ENCODE measurements at places on chromosomes 2 and 18. TPM values are rescaled to one million over a fixed set of nuclear protein-coding genes. Genes with fewer than 3 reads are reported as not detected.

GRCh38 chr2:27021253-27022049 lies 11.3 kb upstream of the TMEM214 start:
- peaks cover 19% of the 10 kb centered on the region for H3K36me3 ChIP-seq
- no peak overlapping the region for H3K4me3 ChIP-seq
- no peak for DNase-seq

DNA sequence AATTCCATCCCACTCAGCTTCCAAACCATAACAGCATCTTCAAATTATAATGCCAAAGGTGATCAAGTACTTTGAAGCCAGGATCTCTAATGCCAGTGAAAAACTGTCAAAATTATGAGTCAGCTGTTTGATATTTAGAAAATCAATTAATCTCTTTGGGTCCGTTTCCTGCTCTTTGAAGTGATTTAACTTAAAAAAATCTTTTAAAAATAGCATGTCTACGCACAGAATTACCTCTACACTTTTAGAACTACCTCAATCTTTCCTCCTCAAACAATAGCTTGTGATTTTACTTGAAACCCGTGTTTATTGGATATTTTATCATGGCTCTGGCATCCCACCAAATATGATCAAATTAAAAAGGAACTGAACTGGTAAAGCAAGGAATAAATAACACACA lies 31.3 kb upstream of the TANK start:
- H3K27me3 ChIP-seq, result no peaks in the 10 kb centered on the region
- H3K4me3 ChIP-seq, result no peak overlapping the region
- DNase-seq, result no peak
- H3K36me3 ChIP-seq, result no peaks in the 10 kb centered on the region
- H3K4me1 ChIP-seq, result peaks cover 7% of the 10 kb centered on the region

DNA sequence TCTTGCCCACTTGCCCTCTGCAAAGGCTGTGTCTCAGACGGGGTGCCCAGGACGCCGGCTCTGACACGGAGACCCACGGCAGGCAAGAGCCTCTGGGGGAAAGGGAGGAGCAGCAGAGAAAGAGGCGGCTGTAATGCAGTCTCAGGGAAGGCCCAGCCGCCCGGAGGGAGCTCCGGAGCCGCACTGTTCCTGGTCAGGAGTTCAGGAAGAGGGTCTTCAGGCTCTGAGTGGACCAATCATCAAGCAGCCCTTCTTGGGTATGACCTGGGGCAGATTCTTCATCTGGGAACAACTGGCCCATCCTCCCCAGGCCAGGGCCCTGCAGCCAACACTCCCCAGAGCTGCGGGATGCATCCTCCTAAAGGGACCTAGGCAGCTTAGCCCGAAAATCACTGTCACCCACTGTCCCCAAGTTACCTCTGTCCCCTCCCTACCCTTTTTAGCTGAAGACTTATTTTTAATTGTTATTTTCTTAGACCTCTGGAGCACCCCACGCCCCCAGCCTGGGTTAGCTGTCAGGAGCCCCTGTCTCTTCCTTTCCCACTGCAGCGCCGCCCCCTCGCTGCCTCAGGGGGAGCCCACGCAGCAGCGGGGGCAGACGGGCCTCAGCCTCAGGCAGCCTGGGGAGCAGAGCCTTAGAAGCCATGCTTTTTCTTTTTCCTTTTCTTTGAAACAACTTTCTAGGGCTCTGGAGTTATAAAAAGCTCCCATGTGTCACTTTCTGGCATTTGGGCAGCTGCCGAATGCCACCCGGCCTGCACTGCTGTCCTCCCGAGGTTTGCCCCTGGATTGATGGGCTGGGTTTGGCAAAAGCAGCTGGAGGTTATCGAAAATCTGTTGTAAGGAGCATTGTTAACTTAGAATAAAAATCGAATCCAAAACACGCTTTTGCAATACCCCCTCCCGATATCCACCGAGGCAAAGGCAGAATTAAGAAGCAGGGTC lies 644 bp upstream of the NEU2 start:
- H3K4me3 ChIP-seq, result no peak overlapping the region
- no peaks in the 10 kb centered on the region for H3K36me3 ChIP-seq
- H3K27ac ChIP-seq, result no peak overlapping the region
- DNase-seq, result no peak

- peaks cover 6% of the 10 kb centered on the region for H3K4me1 ChIP-seq
- H3K27ac ChIP-seq, result no peak overlapping the region
- DNase-seq, result no peak
- H3K27me3 ChIP-seq, result no peaks in the 10 kb centered on the region
Observed at GRCh38 chr2:177905640-177906039, 166.9 kb downstream of the PDE11A start.

- H3K36me3 ChIP-seq, result no peaks in the 10 kb centered on the region
- H3K4me1 ChIP-seq, result peaks cover 36% of the 10 kb centered on the region
- H3K4me3 ChIP-seq, result no peak overlapping the region
Observed at GRCh38 chr2:97936199-97936598, 59.5 kb downstream of the TMEM131 start.

GRCh38 chr18:63342206-63342605 lies 22.6 kb upstream of the BCL2 start:
- no peak overlapping the region for H3K27ac ChIP-seq
- H3K27me3 ChIP-seq, result no peaks in the 10 kb centered on the region
- H3K36me3 ChIP-seq, result peaks cover 36% of the 10 kb centered on the region

Gene NPAS2
- total RNA-seq, result 50.8 TPM

Gene SULT1C3
- total RNA-seq, result not detected

- H3K4me1 ChIP-seq, result peaks cover 7% of the 10 kb centered on the region
- H3K27me3 ChIP-seq, result no peaks in the 10 kb centered on the region
- H3K27ac ChIP-seq, result no peak overlapping the region
- H3K36me3 ChIP-seq, result no peaks in the 10 kb centered on the region
- no peak overlapping the region for H3K4me3 ChIP-seq
- DNase-seq, result no peak
Observed at GRCh38 chr2:224871813-224872212, 155.6 kb upstream of the CCDC195 start.

DNA sequence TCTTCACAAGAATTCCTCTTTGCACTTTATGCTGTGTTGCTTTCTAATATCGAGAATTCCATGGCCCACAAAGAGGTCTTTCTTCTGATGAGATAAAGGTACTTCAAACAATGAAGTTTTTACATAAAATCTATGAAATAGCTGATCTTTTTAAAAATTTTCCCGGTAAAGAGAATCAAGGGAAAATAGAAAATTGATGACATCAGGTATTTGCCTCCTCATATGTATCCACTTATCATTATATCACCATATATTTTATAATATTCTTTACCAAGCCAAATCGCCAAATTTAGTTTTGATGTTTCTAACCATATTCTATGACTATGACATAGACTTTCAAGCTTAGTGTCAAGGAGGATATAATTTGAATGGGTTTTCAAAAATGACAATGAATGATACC lies 139.8 kb downstream of the CHST9 start:
- no peak for DNase-seq
- no peaks in the 10 kb centered on the region for H3K36me3 ChIP-seq
- no peak overlapping the region for H3K27ac ChIP-seq
- H3K27me3 ChIP-seq, result no peaks in the 10 kb centered on the region
- H3K4me3 ChIP-seq, result no peak overlapping the region
- H3K4me1 ChIP-seq, result no peaks in the 10 kb centered on the region

- no peaks in the 10 kb centered on the region for H3K36me3 ChIP-seq
- H3K4me1 ChIP-seq, result peaks cover 78% of the 10 kb centered on the region
- no peaks in the 10 kb centered on the region for H3K27me3 ChIP-seq
- peak overlapping the region; percentile 29 for H3K4me3 ChIP-seq
- peak; percentile 23 for DNase-seq
Observed at GRCh38 chr18:48545757-48546321, 7.0 kb downstream of the CTIF start.

DNA sequence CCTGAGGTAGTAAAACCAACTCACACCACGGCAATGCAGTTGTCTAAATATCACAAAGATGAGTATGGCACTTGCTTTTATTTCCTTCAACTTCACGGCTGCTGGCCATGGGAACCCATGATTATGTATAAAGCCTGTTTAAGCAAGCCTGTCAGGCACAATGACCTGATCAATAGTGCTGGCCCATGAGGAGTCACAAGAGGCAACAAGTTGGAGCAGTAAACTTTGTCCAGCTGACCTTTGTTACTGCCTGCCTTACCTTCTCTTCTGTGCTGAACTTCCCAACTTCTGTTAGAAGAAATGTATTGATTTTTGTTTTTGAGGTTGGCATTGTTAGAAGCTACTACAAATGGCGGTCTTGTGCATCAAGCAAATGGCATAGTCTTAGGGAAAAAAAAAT lies 151.9 kb downstream of the RAB3GAP1 start:
- no peak overlapping the region for H3K4me3 ChIP-seq
- H3K4me1 ChIP-seq, result no peaks in the 10 kb centered on the region

- H3K27ac ChIP-seq, result no peak overlapping the region
- H3K4me3 ChIP-seq, result no peak overlapping the region
- H3K4me1 ChIP-seq, result no peaks in the 10 kb centered on the region
- H3K36me3 ChIP-seq, result peaks cover 11% of the 10 kb centered on the region
- H3K27me3 ChIP-seq, result no peaks in the 10 kb centered on the region
- no peak for DNase-seq
Observed at GRCh38 chr18:42047721-42048120, 92.7 kb downstream of the PIK3C3 start.

Gene IL18R1
- 9.3 TPM for total RNA-seq

- no peaks in the 10 kb centered on the region for H3K36me3 ChIP-seq
- no peak overlapping the region for H3K4me3 ChIP-seq
- H3K27me3 ChIP-seq, result no peaks in the 10 kb centered on the region
- no peak for DNase-seq
- H3K27ac ChIP-seq, result no peak overlapping the region
- H3K4me1 ChIP-seq, result no peaks in the 10 kb centered on the region
Observed at GRCh38 chr2:198385856-198386255, 581.5 kb downstream of the PLCL1 start.

Gene PSMA8
- not detected for total RNA-seq

DNA sequence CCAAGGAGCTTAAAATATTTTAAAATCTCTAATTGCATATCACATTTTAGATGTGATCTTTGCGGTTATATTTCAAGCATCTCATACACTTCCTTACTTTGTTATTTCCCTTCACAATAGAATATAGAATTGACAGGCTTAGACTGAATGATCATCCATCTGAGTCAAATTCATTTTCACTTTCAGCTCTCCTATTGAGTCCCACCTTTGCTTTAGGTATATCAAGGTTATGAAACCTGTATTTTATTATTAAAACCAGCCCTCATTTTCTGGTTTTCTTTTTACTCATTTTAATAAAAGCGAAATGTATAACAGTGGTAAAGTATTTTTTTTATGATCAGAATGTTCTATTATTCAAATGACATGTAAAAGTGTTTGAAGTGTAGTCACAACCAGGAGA lies 162.9 kb upstream of the KYNU start:
- no peaks in the 10 kb centered on the region for H3K36me3 ChIP-seq
- no peak for DNase-seq
- no peaks in the 10 kb centered on the region for H3K27me3 ChIP-seq
- no peak overlapping the region for H3K27ac ChIP-seq
- peaks cover 7% of the 10 kb centered on the region for H3K4me1 ChIP-seq

- H3K4me1 ChIP-seq, result peaks cover 17% of the 10 kb centered on the region
- H3K36me3 ChIP-seq, result no peaks in the 10 kb centered on the region
- no peak for DNase-seq
- H3K4me3 ChIP-seq, result peak overlapping the region; percentile 76
- peak overlapping the region; percentile 87 for H3K27ac ChIP-seq
Observed at GRCh38 chr2:58047373-58047935, 848 bp downstream of the VRK2 start.

DNA sequence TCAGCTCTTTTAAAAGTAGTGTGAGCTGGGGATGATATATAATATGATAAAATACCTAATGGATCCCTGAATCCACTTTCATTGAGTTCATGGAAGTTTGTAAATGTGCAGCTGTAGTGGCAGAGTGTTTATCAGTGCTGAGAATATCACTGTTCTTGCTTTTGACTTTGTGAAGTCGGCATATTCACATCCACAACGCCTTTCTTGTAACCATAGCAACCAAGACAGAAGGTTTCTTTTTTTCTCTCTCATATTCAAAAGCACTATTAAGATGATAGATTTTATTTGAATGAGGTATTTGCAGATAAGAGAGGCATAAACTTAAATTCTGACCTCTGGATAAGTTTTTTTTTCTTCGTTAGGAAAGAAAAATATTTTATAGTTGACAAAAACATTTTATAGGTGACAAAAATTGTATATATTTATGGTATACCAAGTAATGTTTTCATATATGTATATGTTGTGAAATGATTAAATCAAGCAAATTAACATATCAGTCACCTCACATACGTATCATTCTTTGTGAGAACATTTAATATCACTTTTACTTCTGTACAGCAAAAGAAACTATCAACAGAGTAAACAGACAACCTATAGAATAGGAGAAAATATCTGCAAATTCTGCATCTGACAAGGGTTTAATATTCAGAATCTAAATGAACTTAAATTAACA lies 130.0 kb downstream of the PLCL1 start:
- H3K4me1 ChIP-seq, result peaks cover 23% of the 10 kb centered on the region
- H3K4me3 ChIP-seq, result no peak overlapping the region
- DNase-seq, result no peak
- H3K36me3 ChIP-seq, result no peaks in the 10 kb centered on the region
- no peak overlapping the region for H3K27ac ChIP-seq
- H3K27me3 ChIP-seq, result no peaks in the 10 kb centered on the region

DNA sequence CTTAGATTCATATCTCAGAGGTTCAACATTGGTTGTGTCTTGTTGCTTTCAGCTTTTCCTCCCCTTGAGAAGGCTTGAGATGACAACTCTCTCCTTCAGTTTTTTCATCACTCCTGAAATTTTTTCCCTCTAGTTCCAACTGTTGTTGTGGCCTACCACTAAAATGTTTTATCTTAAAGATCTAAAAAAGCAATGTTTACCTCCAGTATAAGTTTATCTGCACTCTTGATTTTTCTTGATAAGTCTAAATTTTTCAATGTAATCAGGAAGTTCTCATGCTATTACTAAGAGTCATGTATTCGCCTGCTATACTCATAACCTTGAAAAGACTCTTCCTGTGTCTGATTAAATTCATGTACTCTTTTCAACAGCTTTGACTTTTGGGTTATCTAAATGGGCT lies 366.3 kb upstream of the TFPI start:
- no peaks in the 10 kb centered on the region for H3K36me3 ChIP-seq
- no peak overlapping the region for H3K27ac ChIP-seq
- no peaks in the 10 kb centered on the region for H3K27me3 ChIP-seq
- H3K4me1 ChIP-seq, result no peaks in the 10 kb centered on the region
- DNase-seq, result no peak

- no peak for DNase-seq
- H3K27ac ChIP-seq, result no peak within 1 kb of the TSS
- no peaks in the 10 kb centered on the region for H3K27me3 ChIP-seq
- peaks cover 3% of the 10 kb centered on the region for H3K4me1 ChIP-seq
- H3K4me3 ChIP-seq, result peak within 1 kb of the TSS; percentile 67
Observed at GRCh38 chr2:229714080-229714735, at the start of gene DNER. DNER (minus strand) TSS chr2:229714555; CDS start chr2:229714423, 132 bp downstream.

DNA sequence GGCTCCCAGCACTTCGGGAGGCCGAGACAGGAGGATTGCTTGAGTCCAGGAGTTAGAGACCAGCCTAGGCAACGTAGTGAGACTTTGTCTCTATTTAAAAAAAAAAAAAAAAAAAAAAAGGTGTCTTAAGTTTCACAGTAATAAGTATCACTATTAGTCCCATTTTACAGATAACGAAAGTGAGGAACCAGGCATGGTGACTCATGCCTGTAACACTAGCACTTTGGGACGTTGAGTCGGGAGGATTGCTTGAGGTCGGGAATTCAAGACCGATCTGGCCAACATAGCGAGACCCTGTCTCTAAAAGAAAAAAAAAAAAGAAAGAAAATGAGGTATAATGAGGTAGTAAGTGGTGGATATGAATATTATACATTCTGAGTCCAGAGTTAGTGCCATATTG lies 2.5 kb downstream of the KCNJ13 start:
- no peaks in the 10 kb centered on the region for H3K36me3 ChIP-seq
- H3K27ac ChIP-seq, result no peak overlapping the region
- no peak overlapping the region for H3K4me3 ChIP-seq
- no peak for DNase-seq

GRCh38 chr2:21042958-21043743 lies 722 bp downstream of the APOB start:
- no peaks in the 10 kb centered on the region for H3K36me3 ChIP-seq
- H3K4me1 ChIP-seq, result peaks cover 15% of the 10 kb centered on the region
- DNase-seq, result no peak
- no peaks in the 10 kb centered on the region for H3K27me3 ChIP-seq

Measured in thoracic aorta (tissue), 2 donors.